ENCODE measurements at places on chromosomes 13 and 19.

- no peak for DNase-seq
These were observed 406.3 kb downstream of the DCT start for GRCh38 chr13:94073007-94073744.

DNA sequence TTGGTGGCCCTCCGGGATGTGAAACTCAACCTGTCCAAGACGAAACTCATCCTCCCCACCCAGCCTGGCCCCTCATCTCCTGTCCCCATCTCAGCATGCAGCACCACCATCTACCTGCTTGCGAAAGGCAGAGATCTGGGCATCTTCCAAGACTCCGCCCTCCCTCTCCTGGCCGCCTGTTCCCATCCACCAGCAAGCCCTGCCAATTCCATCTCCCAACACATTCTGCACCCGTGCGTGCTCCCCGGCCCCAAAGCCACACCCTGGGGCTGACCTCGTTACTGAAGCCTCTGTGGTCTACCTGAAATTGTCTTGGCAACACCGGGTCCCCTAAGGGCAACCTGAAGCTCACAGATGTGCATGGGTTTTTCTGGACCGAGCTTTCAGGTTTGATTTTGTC lies 13.2 kb upstream of the CAMSAP3 start:
- no peak for DNase-seq

GRCh38 chr13:45320876-45321629 lies 19.9 kb downstream of the TPT1 start:
- no peak for DNase-seq

DNA sequence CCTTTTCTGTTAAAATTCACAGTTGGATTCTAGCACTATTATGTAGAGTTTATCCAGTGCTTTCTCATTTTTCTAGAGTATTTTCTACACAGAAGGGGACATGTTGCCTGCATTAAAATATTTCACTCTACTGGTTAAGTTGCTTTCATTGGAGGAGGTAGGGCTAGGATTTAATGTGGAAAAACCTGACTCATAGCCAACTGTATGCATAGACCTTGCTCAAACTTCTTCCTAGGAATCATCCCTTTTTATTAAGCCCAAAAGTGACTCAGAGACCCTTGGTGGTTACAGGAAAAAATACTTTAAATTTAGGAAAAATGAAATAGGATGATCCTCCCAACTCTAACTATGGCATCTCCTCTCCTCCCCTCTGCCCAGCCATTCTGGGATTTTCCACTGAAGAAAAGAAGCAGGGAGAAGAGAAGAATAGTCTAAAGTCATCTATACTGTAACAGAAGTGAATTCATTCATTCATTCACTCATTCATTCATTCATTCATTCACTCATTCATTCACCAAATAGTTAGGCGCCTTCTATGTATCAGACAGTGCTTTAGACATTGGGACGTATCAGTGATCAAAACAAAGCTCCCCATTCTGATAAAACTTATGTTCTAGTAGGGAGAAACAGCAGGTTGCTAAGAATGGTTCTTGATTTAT lies 109.0 kb upstream of the HTR2A start:
- no peak for DNase-seq

GRCh38 chr19:29893606-29894284 lies 48.3 kb upstream of the URI1 start:
- DNase-seq = no peak

DNA sequence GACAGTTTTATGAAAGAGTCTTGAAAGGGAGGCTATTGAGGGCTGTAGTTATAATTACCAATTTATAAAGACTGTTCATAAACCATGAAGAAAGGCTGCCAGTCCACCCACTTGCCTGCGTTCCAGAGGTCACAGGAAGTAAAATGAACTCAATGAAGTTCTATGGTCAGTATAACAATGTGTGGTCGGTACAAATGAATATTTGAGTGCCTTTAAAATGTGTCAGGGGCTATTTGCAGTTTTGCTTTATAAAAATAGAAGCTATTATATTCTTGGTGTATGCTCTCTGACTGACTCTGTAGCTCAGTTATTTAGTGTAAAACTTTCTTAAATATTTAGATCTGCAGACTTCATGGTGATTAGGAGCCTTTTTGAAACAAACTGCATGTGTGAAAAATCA lies 47.0 kb downstream of the ESD start:
- no peak for DNase-seq

DNA sequence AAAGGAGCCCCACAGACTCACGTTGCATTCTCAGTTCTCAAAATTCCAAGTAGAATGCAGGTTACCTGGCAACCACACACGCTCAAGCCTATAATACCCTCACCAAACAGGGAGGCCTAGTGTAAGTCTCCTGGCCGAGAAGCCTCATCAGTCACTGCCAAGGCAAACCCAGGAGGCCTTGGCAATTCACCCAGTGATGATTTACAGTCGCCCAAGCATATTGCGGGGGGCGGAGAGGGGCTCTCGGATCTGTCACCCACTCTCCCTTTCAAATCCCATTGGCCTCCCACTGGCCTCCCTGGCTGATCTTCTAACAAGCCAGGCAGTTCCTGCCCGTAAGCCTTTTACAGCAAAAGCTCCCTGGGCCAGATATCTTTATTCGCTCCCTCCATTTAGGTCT lies 1.1 kb downstream of the AKAP8L start:
- peak; percentile 21 for DNase-seq

GRCh38 chr13:28001837-28002473 lies 13.5 kb upstream of the URAD start:
- DNase-seq = no peak

- no peak for DNase-seq
These were observed 28.0 kb upstream of the ZNF835 start for GRCh38 chr19:56699552-56699951.

- peak; percentile 78 for DNase-seq
These were observed 37.8 kb downstream of the BRD4 start for GRCh38 chr19:15294561-15294990.

DNA sequence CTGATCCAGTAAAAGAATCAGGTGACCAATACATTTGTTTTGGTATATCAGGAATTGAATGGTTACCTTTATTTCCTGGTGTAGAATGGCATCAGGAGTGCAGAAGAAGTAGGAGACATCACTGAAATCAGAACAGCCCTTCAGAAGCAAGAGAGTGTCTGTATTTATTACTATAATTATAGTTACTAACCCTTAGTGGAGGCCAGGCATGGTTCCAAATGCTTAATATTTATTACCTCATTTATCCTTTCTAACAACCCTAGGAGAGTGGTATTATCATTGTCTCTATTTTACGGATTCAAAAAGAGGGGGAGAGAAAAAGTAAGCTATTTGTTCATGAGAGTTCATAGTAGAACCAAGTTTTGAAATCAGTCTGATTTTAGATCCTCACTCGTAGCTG lies 1292.9 kb downstream of the PCDH9 start:
- DNase-seq = no peak

DNA sequence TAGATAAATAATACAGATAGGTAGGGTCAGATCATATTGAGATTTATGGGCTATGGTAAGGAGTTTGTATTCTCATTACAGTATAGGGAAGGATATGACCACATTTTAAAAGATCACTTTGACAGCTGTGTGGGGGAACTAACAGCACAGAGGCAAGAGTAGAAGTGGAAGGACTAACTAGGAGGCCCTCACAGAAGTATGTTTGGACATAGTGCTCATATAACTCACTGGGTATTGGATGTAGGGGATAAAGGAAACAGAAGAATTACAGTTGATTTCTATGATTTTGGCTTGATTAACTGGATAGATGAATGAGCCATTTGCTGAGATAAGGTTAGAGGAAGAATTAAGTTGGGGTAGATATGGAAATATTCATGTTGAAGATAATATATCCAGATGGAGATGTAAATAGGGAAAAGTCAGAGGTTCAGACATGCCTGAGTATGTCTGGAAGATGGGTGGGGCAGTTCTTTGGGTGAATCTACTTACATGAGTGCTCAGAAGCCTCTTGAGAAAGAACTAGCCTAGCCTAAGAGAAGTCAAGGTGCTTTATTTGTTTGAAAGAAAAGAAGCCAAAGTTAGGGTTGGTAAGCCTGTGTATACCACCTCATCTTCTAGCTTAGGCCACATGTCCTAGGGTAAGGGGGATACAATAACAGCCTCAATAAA lies 133.4 kb downstream of the NDFIP2 start:
- DNase-seq = no peak

DNA sequence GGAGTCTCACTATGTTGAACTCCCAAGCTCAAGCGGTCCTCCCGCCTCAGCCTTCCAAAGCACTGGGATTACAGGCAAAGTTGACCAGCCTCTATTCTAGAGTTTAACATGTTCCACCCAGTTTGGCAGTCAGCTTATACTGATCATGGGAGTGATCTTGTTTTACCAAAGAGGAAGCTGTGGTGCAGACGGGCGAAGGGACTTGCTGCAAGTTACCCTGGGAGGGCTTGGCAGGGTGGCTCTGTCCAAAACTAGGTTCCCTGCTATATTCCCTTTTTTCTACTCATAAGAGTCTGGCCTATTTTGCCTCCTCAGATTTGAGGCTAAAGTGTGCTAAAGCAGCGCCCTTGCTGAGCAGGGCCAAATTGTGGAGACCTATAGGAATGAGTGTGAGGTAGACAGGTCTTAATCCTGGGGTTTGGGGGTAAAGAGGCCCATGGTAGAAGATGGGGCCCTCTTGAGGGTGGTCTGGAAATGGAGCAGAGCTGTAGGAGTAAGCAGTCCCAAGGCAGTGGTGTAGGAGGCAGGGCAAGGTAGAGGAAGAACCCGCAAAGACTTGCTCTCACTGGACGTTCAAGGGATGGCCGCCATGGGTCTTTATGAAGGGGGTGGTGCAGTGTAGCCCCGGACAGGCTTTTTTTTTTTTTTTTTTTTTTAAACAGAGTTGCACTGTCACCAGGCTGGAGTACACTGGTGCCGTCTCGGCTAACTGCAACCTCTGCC lies 3.3 kb downstream of the RPS19 start:
- DNase-seq = no peak

DNA sequence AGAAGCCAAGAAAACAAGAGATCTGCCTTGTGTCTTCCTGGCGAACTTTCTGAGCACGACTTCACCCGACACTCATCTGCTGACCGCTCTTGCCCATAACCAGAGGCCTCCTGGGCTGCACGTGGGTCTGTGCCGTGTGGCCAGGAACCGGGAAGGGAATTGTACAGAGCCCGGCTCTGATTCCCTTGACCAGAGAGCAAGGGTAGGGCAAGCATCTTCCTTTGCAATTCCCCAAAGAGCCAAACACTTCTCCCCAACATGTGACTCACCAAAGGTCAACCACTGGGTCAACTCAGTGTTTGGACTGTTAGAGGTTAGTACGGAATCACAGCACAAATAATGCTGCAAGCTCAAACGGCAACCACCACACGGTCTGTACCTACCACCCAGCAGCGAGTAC lies 48.9 kb downstream of the KLF2 start:
- DNase-seq = no peak

DNA sequence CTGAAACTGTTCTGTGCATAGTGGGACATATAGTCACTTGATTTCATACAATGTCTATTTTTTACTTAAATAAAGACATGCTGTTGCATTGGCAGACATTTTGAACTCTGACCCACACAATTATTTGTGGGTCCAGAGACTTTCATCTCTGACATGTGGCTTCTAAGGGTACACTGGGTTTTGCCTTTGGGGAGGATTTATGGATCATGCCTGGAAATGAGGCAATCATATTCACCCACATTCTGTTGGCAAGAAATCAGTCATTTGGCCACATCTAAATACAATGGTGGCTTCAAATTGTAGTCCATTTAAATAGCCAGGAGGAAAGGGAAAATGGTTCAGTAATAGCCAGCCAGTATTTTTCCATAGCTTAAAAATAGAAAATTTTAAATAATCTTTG lies 238.3 kb upstream of the KLF12 start:
- DNase-seq = no peak

GRCh38 chr19:46181388-46181779 lies 33.3 kb downstream of the IGFL2 start:
- no peak for DNase-seq

DNA sequence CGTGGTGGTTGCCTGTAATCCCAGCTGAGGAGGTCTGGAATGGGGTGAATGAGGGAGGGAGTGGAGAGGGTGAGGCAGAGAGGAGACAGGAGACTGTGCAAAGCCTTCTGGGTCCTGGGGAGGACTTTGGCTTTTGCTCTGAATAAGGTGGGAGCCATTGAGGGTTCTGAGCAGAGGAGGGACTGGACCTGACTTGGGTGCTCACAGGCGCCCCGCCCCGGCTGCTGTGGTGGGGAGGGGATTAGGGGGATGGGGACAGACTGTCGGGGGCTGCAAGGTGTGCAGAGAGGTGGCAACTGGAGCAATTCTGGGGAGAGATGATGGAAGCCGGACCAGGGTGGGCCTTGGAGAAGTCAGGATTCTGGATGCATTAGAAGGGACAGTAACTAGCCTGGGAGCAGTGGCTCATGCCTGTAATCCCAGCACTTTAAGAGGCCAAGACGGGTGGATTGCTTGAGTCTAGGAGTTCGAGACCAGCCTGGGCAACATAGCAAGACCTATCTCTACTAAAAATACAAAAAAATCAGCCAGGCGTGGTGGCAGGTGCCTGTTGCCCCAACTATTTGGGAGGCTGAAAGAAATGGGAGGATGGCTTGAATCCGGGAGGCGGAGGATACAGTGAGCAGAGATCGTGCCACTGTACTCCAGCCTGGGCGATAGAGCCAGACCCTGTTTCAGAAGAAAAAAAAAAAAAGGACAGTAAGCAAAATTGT lies 16.1 kb upstream of the NANOS3 start:
- no peak for DNase-seq

DNA sequence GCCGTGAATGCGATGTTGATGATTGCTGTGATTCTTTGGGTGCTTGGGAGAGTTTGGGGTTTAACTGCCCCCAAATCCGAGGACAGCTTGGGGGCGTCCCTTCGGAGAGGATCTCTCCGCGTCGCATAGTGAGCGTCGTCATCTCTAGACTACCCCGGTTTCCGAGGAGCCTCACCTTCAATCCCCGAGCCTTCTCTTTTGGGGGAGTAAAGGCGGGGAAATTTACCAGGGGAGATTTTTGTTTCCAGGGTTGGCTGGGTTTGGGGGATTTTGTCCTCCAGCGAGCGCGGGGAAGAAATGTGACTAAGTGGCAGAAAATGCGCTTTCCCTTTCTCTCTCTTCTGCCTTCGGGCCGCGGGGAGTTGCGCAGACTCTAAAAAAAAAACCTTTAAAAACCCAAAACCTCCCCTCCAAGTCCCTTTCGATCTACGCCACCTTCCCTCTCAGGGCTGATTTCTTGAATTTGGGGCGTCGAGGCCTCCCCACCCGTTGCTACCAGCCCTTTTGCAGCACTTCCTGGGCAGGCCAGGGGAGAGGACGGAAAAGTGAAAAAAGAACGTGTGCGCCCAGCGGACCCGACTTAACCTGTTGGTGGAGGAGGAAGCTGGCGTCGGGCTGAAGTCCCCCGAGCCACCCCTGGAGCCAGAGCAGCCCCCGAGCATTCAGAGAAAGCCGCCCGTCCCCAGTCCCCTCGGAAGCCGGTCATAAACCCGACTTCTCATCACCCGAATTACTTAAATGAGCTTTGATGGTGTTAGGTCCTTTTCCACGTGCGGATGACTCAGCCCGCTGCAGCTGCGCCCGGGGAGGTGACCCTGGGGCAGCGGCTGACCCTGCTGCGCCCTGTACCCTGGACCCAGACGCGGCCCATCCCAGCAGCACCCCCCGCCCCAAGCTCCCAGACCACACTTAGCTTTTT lies 17.7 kb downstream of the NFIX start:
- no peak for DNase-seq

DNA sequence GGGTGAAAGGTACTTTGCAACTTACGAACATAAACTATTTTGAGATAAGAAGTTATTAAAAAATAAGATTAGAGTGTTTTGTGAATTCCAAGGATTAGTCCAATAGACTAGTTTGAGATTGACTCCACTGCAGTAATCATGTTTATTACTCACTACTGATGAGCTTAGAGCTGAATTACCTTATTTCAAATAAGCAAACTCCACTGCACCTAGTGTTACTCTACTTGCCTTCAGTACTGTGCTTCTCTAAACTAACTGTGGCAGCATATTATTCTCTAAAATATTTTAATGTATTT lies 111.7 kb downstream of the MIPEP start:
- DNase-seq = no peak

GRCh38 chr19:14425696-14426138 lies 6.6 kb upstream of the DDX39A start:
- DNase-seq = no peak
